ENCODE measurements at places on chromosomes 7 and 10. TPM values are rescaled to one million over a fixed set of nuclear protein-coding genes. Genes with fewer than 3 reads are reported as not detected.

Gene SPAM1
- not detected for total RNA-seq

Gene ANKRD7
- 5.9 TPM for total RNA-seq

Gene LRRTM3
- 30.7 TPM for total RNA-seq

Gene GIMAP4
- 11.4 TPM for total RNA-seq

Gene NACAD
- total RNA-seq: 5.5 TPM

Gene UBE2D1
- total RNA-seq: 60.4 TPM

Gene PPP1R3A
- total RNA-seq: not detected

Gene KEL
- total RNA-seq: 3.0 TPM

Gene NOD1
- total RNA-seq: 1.9 TPM

Gene ZNF716
- total RNA-seq: not detected

Gene ARHGEF35
- 0.78 TPM for total RNA-seq

All from occipital lobe (tissue), 3 donors.